ENCODE measurements at places on chromosomes 12 and 14. TPM values are rescaled to one million over a fixed set of nuclear protein-coding genes. Genes with fewer than 3 reads are reported as not detected.
A peak's percentile ranks its signal among the peaks of the same experiment; 100 is the strongest.

DNA sequence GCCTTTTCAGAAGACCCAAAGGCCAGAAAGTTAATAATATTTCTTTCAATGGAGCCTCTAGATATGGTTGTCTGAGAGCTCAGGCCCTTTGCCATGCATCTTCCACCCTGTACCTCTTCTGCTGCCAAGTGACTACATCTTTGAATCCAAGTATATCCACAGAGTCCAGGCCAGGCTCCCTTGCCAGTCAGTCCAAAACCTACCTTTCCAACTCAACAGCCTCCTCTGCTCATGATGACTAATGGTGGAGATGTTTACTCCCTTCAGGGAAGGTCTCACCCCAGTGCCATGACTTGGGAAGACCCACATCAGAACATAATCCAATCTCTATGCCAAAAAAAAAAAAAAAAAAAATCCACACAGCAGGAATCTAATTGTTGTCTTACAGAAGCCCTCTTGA, 20.4 kb downstream of the TTC9 start:
- H3K36me3 ChIP-seq: no peaks in the 10 kb centered on the region
- H3K27me3 ChIP-seq: no peaks in the 10 kb centered on the region
- no peak for DNase-seq
- no peak overlapping the region for H3K4me3 ChIP-seq
- peaks cover 3% of the 10 kb centered on the region for H3K4me1 ChIP-seq

DNA sequence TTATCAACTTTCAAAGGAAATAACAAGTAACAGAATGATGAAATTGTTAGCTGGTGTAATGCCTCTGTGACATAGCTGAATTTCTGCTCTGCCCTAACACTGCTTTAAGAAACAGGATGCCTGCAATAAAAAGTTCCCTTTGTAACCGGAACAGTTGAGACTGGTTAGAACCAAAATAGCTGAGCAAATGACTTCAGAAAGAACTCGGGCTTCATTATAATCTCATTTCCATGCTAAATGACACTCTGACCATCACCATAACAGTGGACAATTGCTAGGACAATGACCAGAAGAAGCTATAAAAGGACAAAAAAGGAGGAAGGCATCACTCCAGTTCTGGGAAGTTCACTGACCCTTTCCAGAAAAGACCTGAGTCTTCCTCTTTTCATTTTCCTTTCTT, 23.5 kb upstream of the PYGL start:
- no peaks in the 10 kb centered on the region for H3K4me1 ChIP-seq
- DNase-seq: no peak
- no peaks in the 10 kb centered on the region for H3K36me3 ChIP-seq
- H3K27me3 ChIP-seq: no peaks in the 10 kb centered on the region
- no peak overlapping the region for H3K4me3 ChIP-seq
- no peak overlapping the region for H3K27ac ChIP-seq

DNA sequence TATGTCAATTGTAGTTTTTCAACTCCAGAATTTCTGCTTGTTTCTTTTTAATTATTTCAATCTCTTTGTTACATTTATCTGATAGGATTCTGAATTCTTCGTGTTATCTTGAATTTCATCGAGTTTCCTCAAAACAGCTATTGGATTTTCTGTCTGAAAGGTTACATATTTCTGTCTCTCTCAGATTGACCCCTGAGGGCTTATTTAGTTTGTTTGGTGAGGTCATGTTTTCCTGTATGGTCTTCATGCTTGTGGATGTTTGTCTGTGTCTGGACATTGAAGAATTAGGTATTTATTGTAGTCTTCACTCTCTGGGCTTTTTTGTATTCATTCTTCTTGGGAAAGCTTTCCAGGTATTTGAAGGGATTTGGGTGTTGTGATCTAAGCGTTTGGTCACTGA, 85.6 kb downstream of the SNAPC1 start:
- H3K27me3 ChIP-seq: no peaks in the 10 kb centered on the region
- no peak overlapping the region for H3K4me3 ChIP-seq
- no peaks in the 10 kb centered on the region for H3K4me1 ChIP-seq
- no peak for DNase-seq

- no peak for DNase-seq
- no peaks in the 10 kb centered on the region for H3K36me3 ChIP-seq
- no peak overlapping the region for H3K27ac ChIP-seq
- H3K4me3 ChIP-seq: no peak overlapping the region
- H3K27me3 ChIP-seq: no peaks in the 10 kb centered on the region
Measured at GRCh38 chr14:65304239-65304638, 108.3 kb upstream of the FUT8 start.

- peak overlapping the region; percentile 91 for H3K4me3 ChIP-seq
- H3K27me3 ChIP-seq: no peaks in the 10 kb centered on the region
- peaks cover 47% of the 10 kb centered on the region for H3K4me1 ChIP-seq
Measured at GRCh38 chr14:104689881-104690711, 678 bp downstream of the INF2 start.

GRCh38 chr12:7072035-7072434, 11.5 kb downstream of the C1S start:
- H3K4me1 ChIP-seq: peaks cover 31% of the 10 kb centered on the region
- no peaks in the 10 kb centered on the region for H3K27me3 ChIP-seq

GRCh38 chr12:124804011-124804621, 59.5 kb downstream of the SCARB1 start:
- H3K4me3 ChIP-seq: no peak overlapping the region
- no peaks in the 10 kb centered on the region for H3K27me3 ChIP-seq
- H3K4me1 ChIP-seq: peaks cover 11% of the 10 kb centered on the region
- no peaks in the 10 kb centered on the region for H3K36me3 ChIP-seq
- peak overlapping the region; percentile 13 for H3K27ac ChIP-seq

GRCh38 chr14:36505181-36505815, 14.7 kb downstream of the NKX2-1 start:
- no peaks in the 10 kb centered on the region for H3K36me3 ChIP-seq
- H3K4me3 ChIP-seq: no peak overlapping the region
- H3K4me1 ChIP-seq: peaks cover 5% of the 10 kb centered on the region
- no peak overlapping the region for H3K27ac ChIP-seq
- H3K27me3 ChIP-seq: peaks cover 14% of the 10 kb centered on the region

GRCh38 chr14:41051801-41052200, 554.9 kb upstream of the LRFN5 start:
- no peak overlapping the region for H3K27ac ChIP-seq
- H3K27me3 ChIP-seq: no peaks in the 10 kb centered on the region
- no peak for DNase-seq
- no peak overlapping the region for H3K4me3 ChIP-seq
- no peaks in the 10 kb centered on the region for H3K36me3 ChIP-seq

DNA sequence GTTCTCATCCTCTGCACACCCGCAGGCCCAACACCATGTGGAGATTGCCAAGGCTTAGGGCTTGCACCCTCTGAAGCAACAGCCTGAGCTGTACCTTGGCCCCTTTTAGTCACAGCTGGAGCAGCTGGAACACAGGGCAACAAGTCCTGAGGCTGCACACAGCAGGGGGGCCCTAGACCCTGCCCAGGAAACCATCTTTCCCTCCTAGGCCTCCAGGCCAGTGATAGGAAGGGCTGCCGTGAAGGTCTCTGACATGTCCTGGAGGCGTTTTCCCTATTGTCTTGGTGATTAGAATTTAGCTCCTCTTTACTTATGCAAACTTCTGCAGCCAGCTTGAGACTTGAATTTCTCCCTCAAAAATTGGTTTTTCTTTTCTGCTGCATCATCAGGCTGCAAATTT, 373.5 kb upstream of the CLEC14A start:
- H3K27me3 ChIP-seq: no peaks in the 10 kb centered on the region
- no peak overlapping the region for H3K4me3 ChIP-seq
- DNase-seq: no peak
- H3K4me1 ChIP-seq: no peaks in the 10 kb centered on the region
- H3K36me3 ChIP-seq: no peaks in the 10 kb centered on the region

DNA sequence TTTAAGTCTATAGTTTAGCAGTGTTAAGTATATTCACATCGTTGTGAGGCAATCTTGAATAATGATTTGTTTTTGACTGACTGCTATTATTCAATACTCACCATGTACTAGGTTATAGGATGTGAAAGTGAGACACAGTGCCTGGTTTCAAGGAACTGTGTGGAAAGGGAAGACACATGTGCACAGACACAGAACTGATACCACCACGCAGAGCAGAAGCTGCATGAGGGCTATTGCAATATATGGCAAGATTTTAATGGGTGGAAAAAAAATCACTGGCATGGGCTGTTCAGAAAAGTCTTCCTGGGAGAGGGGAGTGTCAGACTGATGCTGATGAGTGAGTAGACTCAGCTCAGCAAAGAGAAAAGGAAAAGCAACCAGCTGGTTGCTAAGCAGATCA, 10.4 kb downstream of the SLC7A8 start:
- H3K4me1 ChIP-seq: peaks cover 38% of the 10 kb centered on the region
- no peaks in the 10 kb centered on the region for H3K27me3 ChIP-seq
- H3K4me3 ChIP-seq: no peak overlapping the region
- H3K27ac ChIP-seq: no peak overlapping the region
- peaks cover 2% of the 10 kb centered on the region for H3K36me3 ChIP-seq

DNA sequence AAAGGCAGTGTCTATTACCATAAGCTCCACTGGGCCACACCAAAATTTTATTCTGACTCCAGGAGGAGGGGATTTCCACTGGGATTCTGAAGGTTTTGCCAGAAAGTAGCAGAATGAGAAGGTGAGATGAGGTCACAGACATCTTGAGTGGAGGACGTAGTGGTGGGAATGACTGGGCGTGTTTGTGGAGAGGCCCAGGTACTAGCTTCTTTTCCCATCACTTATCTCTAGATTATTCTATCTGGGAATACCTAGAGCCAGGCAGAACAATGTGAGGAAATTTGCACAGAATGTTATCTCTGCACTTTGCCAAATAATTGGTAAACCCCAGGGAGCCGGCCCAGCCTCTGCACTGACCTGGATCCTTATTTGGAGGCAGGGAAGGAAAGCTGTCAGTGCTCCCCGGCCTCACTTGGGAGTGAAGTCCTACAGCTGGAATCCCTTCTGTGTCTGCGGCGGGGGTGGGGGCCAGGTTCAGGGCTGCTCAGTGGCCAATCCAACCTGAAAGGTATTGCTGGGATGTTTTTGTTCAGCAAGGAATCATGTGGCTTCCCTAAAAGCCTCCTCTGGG, 129.4 kb downstream of the C12orf75 start:
- H3K4me1 ChIP-seq: peaks cover 12% of the 10 kb centered on the region
- H3K4me3 ChIP-seq: no peak overlapping the region
- no peak overlapping the region for H3K27ac ChIP-seq
- no peak for DNase-seq
- no peaks in the 10 kb centered on the region for H3K27me3 ChIP-seq
- H3K36me3 ChIP-seq: no peaks in the 10 kb centered on the region

GRCh38 chr14:69262516-69262915, 2.6 kb downstream of the GALNT16 start:
- no peaks in the 10 kb centered on the region for H3K36me3 ChIP-seq
- H3K4me3 ChIP-seq: no peak overlapping the region
- H3K4me1 ChIP-seq: peaks cover 6% of the 10 kb centered on the region
- H3K27me3 ChIP-seq: peaks cover 69% of the 10 kb centered on the region
- DNase-seq: no peak

DNA sequence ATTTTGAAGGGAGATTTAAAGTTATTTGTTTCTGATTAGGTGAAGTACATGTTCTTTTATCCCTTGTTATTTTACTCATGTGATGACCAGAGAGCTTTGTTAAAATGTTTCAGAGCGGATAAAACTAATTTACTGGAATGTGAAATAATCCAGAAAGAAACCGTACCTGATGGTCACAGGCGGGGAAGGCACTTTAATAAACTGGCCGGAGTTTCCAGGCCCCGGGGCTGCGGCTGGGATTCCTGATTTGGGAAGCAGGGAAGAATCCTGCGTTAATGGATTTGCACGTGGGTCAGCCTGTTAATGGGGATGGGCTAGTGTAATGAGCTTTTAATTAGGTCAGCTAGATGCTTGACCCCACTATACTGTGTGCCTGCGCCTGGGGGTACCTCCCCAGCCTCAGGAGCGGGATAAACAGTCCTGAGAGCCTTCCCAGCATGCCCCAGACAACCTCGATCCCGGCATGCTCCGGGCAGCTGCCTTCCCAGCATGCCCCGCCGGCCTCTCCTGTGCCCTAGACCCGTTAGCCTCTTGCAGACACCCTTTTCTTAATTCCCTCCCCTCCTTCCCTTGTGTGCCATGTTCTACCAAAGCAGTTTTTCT, 208.6 kb upstream of the CDKN3 start:
- H3K36me3 ChIP-seq: no peaks in the 10 kb centered on the region
- no peak overlapping the region for H3K27ac ChIP-seq
- DNase-seq: no peak
- no peaks in the 10 kb centered on the region for H3K4me1 ChIP-seq

GRCh38 chr12:76346798-76347420, 1.3 kb downstream of the BBS10 start:
- peak overlapping the region; percentile 86 for H3K27ac ChIP-seq
- DNase-seq: no peak
- H3K4me3 ChIP-seq: peak overlapping the region; percentile 90
- H3K4me1 ChIP-seq: peaks cover 21% of the 10 kb centered on the region
- no peaks in the 10 kb centered on the region for H3K36me3 ChIP-seq
- no peaks in the 10 kb centered on the region for H3K27me3 ChIP-seq

- no peaks in the 10 kb centered on the region for H3K27me3 ChIP-seq
- no peaks in the 10 kb centered on the region for H3K4me1 ChIP-seq
- H3K4me3 ChIP-seq: no peak overlapping the region
- H3K27ac ChIP-seq: no peak overlapping the region
- H3K36me3 ChIP-seq: no peaks in the 10 kb centered on the region
- no peak for DNase-seq
Measured at GRCh38 chr12:51635346-51635745, 44.3 kb downstream of the SCN8A start.

DNA sequence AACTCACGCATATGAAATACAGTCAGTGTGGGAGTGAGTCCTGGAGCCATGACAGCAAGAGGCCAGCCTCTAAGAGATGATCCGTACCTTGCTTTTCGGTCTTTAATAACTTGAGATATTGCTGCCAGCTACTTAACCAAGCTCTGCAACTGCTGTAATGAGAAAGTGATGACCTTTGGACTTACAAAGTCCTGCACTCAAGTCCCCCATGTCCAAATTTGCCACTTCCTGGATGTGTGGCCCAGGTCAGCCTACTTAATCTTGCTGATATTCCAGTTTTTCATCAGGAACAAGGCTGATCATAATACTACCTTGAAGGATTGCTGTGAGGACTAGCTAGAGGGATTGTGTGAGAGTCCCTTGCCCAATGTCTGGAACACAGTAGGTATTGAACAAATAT, 33.8 kb upstream of the DUSP6 start:
- no peak overlapping the region for H3K4me3 ChIP-seq
- H3K4me1 ChIP-seq: peaks cover 15% of the 10 kb centered on the region
- no peak overlapping the region for H3K27ac ChIP-seq
- H3K27me3 ChIP-seq: no peaks in the 10 kb centered on the region
- no peaks in the 10 kb centered on the region for H3K36me3 ChIP-seq

- H3K27ac ChIP-seq: no peak overlapping the region
- no peaks in the 10 kb centered on the region for H3K27me3 ChIP-seq
- no peak overlapping the region for H3K4me3 ChIP-seq
- no peaks in the 10 kb centered on the region for H3K36me3 ChIP-seq
- no peaks in the 10 kb centered on the region for H3K4me1 ChIP-seq
Measured at GRCh38 chr12:3427956-3428355, 63.0 kb upstream of the PRMT8 start.

- H3K27me3 ChIP-seq: no peaks in the 10 kb centered on the region
- H3K27ac ChIP-seq: no peak overlapping the region
- no peak overlapping the region for H3K4me3 ChIP-seq
- H3K4me1 ChIP-seq: no peaks in the 10 kb centered on the region
- no peak for DNase-seq
- no peaks in the 10 kb centered on the region for H3K36me3 ChIP-seq
Measured at GRCh38 chr12:130185455-130186391, 23.5 kb downstream of the FZD10 start.

RDH11 gene
- 15.6 TPM for polyA plus RNA-seq

TPH2 gene
- 0.01 TPM for polyA plus RNA-seq

SMAGP gene
- 5.2 TPM for polyA plus RNA-seq

NT5DC3 gene
- polyA plus RNA-seq: 7.3 TPM

CDKL1 gene
- polyA plus RNA-seq: 0.46 TPM

DBX2 gene
- not detected for polyA plus RNA-seq

CCND2 gene
- 0.31 TPM for polyA plus RNA-seq

GRIN2B gene
- polyA plus RNA-seq: under 0.01 TPM

All from psoas muscle (tissue), 8 donors.